Urinary bladder (tissue), 4 donors: ENCODE measurements at places on chromosomes 13 and 19.

DNA sequence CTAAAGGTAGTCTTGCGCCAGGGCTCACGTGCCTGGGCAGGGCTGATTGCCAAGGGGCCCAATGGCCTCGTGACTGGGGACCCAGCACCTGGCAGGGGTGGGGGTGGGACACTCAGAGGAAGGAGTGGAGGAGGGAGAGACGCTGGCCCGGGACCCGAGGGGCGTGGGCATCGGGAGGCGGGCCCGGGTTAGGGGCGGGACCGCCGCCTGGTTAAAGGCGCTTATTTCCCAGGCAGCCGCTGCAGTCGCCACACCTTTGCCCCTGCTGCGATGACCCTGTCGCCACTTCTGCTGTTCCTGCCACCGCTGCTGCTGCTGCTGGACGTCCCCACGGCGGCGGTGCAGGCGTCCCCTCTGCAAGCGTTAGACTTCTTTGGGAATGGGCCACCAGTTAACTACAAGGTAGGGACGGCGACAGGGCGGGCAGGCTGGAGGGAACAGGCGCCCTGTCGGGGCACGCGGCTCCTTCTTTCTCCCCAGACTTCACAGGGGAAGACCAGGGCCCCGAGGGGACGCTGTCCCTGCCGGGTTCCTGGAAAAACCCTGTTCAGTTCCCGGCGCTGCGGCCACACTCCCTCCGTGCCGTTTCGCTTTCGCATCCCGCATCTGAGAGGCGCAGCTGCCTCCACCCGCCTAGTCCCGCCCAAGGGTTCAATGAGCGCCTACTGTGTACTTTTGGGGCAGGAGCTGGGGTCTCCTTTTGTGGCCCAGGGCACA, at the start of gene IFI30:
TSS of gene IFI30 (plus strand) at position 242 of the 717 bp plus-strand sequence. CDS start at position 271, 29 bp downstream.
- no peak for DNase-seq

GRCh38 chr19:17333611-17334413, 843 bp downstream of the ANO8 start:
- no peak for DNase-seq

- DNase-seq: no peak
Observed at GRCh38 chr13:76570510-76570971, 315.7 kb downstream of the KCTD12 start.

DNA sequence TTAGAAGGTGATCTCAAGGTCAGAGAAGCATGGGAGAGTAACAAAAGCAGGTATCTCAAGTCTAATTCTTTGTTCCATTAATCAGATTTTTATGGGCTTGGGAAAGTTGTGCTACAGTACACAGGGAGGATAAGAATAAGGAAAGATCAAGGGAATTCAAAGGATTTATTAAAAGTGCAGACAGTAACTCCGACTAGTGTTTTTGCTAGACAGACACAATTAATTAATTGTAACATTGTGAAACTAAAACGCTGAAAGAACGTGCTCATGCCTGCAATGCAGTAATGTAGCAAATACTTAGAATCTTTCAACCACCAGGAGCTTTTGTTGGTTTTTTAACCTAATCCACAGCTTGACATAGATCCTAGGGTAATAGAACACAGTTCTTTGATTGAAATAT, 221.5 kb downstream of the DACH1 start:
- DNase-seq: no peak

GRCh38 chr13:23377983-23378632, 55.4 kb downstream of the SACS start:
- peak; percentile 37 for DNase-seq

DNA sequence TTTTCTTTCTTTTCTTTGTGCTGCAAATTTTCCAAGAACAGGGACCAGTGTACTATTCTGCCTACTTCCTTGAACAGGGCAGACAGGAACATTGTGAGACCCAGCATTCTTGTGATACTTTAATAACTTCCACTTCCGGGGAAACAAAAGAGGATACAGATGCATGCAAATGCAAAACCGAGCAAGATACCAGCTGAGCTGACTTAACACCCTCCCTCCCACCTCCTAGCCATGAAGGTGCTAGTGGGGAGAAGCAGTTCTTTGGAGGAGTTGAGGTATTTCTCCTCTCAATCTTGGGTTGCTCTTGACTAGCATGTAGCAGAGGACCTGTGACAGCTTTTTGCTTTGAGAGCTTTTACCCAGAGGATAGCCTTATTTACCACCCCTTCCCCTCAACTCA, 111.2 kb downstream of the KLF5 start:
- DNase-seq: no peak

DNA sequence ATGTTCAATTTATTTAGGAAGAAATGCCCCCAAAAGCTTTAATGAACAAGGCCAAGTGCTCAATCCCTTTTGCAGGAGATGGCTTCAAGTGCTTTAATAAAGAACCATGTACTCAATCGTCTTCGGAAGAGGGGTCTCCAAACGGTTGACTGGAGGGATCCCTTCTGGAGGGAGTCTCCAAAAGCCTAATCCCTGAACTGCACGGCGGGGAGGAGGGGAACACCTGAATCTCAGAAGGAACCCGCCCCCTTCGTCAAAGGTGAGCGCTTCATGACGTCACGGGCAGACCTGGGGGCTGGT, 505 bp downstream of the PAF1 start:
- peak; percentile 62 for DNase-seq

- DNase-seq: no peak
Observed at GRCh38 chr13:102978168-102978567, 88.0 kb downstream of the SLC10A2 start.

- no peak for DNase-seq
Observed at GRCh38 chr19:2691951-2692350, 10.5 kb downstream of the GNG7 start.

DNA sequence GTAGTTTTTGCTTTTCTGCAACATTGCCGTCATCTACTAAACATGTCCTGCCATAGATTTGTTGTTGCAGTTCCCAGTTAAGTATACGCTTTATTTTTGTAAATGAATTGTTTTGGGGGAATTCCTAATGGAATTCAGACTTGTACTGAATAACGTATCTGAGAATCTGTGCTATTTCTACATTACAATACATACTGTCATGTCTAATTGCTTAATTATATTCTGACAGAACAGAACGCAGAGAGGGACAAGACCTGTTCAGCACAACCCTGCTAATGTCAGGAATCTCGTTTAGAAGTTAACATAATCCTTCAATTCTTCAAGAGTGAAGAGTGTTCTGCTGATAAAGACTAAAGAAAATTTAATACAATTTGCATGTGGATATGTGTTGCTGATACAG, 861.1 kb upstream of the KLHL1 start:
- no peak for DNase-seq

DNA sequence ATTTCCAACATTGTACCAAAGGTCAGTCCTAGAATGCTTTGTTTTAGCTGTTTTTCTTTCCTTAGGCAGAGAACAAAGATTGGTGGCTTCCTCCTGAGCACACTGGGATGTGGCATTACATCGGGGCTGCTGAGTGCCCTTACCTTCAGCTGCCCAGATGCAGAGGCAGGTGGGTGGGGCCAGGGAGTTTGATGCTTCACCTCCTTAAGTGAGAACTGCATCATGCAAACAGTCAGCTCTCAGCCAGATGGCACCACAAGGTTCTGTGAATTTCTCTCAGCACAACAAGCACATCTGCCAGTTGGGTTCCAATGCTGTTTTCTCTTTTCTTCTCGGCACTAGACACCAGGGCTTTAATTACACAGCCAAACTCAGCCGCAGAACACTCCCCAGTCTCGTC, 87.4 kb upstream of the UBL3 start:
- DNase-seq: no peak

- DNase-seq: no peak
Observed at GRCh38 chr19:2888731-2889224, 11.9 kb upstream of the ZNF57 start.

DNA sequence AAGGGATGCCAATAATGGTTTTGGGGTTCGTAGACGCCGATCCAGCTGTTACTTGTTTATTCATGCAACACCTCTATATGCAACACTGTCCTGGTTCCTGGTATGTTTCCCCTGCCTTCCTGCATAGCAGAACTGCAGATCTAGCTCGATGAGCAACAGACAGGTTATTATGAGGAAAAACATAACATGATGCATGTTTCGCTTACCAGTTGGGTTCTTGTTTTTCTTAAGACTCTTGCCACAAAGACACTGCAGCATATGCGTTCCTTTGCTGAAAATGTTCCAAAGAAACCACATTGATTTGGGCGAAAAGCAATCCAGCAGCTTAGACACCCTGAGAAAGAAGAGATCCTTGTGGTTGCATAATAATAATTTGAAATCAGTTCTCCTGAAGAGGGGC, 583 bp downstream of the FGF14 start:
- no peak for DNase-seq

DNA sequence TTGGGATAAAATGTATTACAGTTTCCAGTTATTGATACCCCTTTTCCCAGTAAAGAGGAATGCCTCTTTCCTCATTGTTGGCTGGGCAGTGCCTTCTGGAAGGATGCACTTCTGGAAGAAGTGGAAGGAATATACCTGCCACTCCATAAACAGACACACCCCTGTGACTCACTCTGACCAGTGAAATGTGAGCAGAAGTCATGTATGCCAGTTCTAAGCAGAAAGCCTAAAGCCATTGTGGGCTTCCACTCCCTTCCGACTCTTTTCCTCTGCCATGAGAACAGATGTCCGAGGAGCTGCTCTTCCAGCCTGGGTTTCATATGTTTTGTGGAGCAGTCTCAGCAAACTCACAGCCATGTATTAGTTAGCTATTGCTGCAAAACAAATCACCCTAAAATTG, 166.1 kb upstream of the SERP2 start:
- DNase-seq: no peak

DNA sequence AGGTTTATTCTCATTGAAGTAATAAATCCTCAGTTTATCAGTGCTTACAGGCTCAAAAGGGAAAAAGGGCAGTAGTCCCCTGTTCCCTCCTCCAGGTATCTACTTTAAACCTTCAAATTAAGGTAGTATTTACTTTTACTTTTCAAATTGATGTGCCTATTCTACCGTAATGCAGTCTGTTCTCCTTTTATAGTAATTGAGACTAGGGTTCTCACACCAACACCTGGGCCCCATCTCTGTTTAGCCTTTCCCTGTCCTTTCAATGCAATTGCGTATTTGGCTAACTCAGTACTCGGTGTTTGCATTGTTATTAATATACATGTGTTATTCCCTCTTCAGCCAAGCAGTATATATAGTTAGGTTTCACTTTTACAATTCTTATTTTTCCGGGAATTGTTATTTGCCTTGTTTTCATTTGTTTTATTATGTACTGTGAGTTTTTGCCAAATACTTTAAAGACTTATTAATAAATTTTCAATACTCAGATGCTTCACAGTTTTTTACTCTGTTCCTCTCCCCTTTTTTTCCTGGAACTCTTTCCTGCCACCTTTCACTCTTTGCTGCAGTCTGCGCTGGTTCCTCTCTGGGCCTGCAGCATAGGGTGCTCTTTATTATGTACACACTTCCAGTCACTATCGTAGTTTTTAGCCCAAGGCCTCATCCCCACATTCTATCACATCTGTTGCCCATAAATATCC, 30.3 kb downstream of the USPL1 start:
- no peak for DNase-seq

DNA sequence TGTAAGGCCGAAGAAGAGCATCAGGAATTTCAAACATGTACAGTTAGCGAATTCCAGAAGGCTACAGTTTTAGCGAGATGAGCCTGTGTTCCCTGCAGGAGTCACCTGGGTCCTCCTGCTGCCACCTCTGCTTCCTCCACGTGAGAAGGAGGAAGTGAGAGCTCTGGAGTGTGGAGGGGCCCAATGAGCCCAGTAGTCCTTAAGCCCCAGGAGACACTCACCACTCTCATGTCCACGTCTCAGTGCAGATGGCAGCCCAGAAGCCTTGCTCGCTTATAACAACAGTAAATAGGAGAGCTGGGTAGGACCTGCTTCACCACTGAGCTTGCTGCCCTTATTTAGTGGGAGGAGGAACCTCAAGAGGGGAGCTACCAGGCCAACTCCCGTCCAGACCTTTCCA, 44.3 kb downstream of the SERP2 start:
- DNase-seq: no peak

DNA sequence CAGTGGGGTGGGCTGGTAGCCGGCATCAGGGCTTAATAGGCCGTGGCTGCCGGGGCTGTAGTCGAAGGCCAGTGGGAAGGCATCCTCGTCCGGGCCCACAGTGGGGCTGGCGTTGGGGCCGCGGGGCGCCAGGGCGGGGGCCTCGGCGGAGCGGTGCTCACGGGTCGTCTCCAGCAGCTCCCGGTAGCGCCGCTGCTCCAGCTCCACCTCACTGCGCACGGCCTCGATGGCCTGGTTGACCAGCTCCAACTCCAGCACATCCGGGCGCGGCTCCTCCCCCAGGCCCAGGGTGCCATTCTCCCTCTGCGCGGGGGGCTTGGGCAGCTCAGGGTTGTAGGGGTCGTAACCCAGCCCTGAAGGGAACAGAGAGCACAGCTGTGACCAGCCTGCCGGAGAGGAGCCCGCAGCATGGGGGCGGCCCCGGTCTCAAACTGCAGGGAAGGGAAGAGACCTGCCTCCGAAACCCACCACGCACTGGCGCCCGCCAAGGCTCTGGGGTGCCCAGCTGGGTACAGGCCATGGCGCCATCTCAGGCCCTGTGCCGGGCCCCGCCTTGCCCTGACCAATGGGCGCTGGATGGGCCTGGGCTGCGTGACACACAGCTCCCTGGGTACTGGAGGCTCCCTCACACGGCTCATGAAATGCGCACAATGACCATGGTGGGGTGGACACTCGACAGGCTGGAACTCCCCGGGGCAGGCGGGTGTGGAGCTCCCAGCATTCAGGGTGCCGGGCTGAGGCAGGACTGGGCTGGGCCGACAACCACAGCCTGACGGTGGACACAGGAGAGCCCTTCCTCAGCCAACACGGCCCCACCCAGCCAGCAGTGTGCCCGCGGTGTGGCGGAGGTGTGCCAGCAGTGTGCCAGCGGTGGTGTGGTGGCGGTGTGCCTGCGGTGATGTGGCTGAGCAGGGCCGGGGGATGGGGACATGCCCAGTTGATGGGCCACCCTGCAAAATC, 16.5 kb upstream of the ATP8B3 start:
- no peak for DNase-seq

GRCh38 chr13:111956261-111957151, 110.4 kb upstream of the SOX1 start:
- no peak for DNase-seq

GRCh38 chr19:16441661-16442162, 30.1 kb downstream of the EPS15L1 start:
- DNase-seq: no peak

GRCh38 chr19:16013181-16013850, 63.0 kb upstream of the TPM4 start:
- no peak for DNase-seq

DNA sequence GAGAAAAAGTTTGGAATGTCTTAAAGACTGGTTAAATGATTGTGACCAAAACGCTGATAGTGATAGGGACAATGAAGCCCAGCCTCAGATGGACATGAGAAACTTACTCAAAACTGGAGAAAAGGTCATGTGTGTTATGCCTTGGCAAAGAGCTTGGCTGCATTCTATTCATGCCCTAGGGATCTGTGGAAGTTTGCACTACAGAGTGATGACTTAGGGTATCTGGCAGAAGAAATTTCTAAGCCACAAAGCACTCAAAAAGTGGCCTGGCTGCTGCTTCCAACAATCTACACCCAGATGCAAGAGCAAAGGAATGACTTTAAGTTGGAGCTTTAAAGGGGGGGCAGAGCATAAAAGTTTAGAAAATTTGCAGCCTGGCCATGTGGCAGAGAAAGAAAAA, 521.3 kb downstream of the UQCRFS1 start:
- no peak for DNase-seq

GRCh38 chr19:38400361-38400760, 2.5 kb upstream of the FAM98C start:
- DNase-seq: no peak

- no peak for DNase-seq
Observed at GRCh38 chr19:35552534-35553384, 7.3 kb downstream of the TMEM147 start.
